ENCODE measurements at places on chromosomes 12 and 14.
A peak's percentile ranks its signal among the peaks of the same experiment; 100 is the strongest.

GRCh38 chr14:96925422-96925821 lies 128.2 kb downstream of the VRK1 start:
- DNase-seq, result no peak

GRCh38 chr12:112796067-112796466 lies 4.5 kb downstream of the RPH3A start:
- no peak for DNase-seq

DNA sequence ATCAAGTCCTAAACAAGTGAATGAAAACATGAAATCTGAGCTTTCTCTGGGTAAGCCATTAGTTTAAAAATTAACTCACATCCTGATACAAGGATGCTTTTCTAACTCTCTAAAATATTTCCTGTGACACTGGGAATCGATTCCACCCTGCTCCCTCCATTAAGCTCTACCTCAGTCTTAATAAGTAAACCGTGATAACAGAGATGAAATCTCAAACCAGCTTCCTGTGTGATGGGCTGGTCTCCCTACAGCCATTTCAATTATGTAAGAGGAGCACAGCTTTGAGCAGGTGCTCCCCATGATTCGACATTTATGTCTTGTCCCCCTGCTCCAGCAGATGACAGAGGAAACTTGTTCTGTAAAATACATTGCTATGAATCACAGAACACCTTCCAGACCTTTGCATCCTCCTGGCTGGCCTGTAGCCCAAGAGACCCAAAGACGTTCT lies 59.0 kb downstream of the GAS2L3 start:
- DNase-seq, result no peak

- DNase-seq, result no peak
These were observed 254.8 kb downstream of the PRKD1 start for GRCh38 chr14:29672831-29673230.

DNA sequence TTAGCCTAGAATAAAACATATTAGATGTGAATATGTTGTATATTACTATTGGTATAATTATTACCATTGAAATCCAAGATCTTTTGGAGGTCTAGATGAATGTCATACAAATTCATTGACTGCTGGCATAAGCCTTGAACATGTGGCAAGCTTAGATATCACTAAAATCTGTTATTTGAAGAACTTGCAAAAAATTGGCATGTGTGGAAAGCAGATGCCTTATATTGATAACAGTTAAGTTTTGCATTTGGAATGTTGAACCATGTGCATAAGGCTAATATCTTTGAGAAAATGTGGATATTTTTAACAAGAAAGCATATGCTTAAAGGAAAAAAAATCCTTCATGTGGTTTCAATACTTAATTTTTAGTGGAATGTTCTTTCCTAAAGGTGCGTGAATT lies 203.6 kb upstream of the PRICKLE1 start:
- no peak for DNase-seq

DNA sequence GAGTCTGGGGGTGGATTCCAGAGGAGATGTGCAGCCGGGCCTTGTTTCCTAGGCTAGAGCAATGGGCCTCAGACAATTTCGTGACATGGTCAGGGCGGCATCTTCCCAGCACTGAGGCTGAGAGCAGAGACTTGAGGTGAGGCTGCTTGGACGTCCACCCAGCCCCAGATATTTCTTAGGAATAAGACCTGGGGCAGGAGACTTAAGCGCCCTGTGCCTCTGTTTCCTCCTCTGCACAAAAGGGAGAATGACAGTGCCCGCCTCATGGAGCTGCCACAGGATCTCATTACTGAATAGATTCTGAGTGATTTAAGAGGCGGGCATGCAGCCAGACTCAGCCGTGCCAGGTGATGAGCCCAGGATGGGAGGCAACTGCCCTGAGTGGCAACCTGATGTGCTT lies 297.9 kb upstream of the SFSWAP start:
- no peak for DNase-seq

GRCh38 chr14:49992901-49993339 lies 100.0 kb downstream of the ARF6 start:
- DNase-seq, result no peak

GRCh38 chr14:90489306-90489705 lies 92.5 kb downstream of the CALM1 start:
- DNase-seq, result no peak

DNA sequence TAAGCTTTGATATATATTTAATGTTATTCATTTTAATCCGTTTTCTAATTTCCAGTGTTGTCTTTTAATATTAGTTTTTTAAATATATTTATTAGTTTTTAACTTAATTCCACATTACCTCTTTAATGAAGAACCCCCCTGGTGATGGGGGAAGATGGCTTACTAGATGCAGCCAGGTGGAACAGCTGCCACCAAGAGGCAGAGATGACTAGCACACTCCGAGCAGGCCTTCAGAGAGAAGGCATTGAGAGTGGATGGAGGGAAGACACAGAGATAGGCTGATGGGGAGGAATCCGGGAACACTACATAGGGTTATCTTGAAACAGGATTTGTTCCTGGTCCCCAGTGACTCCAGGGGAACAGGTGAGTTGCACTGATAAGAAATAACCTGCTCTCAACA lies 771.6 kb downstream of the LRFN5 start:
- no peak for DNase-seq

- no peak for DNase-seq
These were observed 20.1 kb downstream of the ARL6IP4 start for GRCh38 chr12:123000578-123000977.

DNA sequence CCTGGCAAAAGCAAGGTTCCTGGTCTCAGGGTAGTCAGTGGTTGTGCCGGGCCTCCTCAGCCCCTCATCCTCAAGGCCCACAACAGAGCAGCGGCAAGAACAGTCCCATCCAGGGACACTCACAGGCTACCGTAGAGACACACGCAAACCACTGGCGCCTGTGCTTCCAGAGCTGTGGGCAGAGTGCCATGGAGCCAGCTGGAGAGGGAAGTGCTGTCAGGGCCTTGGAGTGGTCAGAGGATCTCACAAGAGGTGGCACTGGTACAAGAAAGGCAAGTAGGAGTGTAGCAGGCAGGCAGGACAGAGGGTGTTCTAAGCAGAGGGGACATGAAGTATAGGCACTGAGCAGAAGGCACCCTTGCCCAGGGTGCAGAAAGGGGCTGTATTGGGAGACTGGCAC lies 34.6 kb downstream of the ANKRD9 start:
- DNase-seq, result no peak

GRCh38 chr12:104137001-104137901 lies 759 bp downstream of the NFYB start:
- DNase-seq, result peak; percentile 21

DNA sequence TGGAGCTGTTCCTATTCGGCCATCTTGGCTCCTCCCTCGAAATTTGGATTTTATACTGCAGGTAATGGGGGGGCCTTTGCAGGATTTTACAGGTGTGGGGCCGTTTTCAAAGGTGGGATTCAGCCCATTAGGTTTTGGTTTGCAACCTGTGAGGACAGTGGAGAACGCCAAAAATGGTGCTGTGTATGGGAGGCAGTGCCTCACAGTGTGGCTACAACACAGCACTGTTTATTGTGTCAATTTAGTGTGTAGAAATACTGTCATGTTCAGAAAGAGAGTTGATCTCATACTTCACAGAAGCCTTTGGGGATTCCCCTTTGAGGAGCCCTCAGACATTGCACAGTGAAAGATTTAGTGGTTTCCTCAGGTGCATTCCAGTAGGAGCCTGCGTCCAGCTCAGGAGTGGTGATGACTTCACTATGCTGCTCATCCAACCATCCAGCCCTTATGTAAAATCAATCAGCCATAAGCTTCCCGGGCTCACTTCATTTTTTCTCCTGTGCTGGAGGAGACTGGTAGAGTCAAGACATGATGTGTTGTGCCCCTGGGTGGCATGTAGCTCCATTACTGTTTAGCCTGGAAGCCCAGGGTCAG lies 92.7 kb upstream of the PRMT8 start:
- no peak for DNase-seq

GRCh38 chr12:22412581-22412980 lies 78.1 kb upstream of the ST8SIA1 start:
- DNase-seq, result no peak

GRCh38 chr12:87870061-87870460 lies 159.1 kb downstream of the C12orf50 start:
- no peak for DNase-seq

- no peak for DNase-seq
These were observed 214.3 kb upstream of the NUDT4 start for GRCh38 chr12:93163260-93164036.

Data from NCI-H774 (cell line).